Nephron progenitor cell (in vitro differentiated cells): ENCODE measurements at places on chromosomes 12 and 14.

DNA sequence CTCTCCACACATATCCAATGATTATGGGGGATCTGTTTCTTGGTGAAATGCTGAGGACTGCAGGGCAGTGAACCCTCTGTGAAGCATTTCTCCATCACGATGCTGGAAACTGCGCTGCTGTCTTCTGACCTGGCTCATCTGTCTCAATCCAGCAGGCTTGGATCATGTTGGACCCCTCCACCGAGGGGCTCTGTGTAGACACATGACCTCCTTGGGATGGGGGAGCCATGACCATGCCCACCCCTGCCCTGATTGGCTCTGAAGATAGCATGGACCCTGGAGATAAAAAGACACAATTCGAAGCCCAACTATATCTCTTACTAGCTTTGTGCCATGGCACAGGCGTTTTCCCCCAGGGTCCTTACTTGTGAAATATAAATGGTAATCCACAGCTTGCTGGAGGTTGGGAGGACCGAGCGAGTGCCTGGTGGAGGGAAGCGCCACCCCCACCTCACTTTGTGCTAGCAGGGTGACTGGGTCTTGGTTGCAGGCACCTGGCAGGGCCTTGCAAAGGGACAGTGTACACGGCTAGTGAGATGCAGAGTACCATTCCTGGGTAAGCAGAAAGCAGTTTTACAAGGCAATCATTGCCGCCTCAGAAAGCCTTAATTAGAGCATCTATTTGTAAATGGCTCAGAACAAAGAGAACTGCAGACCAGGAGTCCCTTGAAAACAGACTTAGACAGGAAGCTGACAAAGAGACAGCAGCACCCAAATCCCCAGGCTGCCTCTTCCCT lies 2.4 kb upstream of the KRT83 start:
- no peak for DNase-seq

DNA sequence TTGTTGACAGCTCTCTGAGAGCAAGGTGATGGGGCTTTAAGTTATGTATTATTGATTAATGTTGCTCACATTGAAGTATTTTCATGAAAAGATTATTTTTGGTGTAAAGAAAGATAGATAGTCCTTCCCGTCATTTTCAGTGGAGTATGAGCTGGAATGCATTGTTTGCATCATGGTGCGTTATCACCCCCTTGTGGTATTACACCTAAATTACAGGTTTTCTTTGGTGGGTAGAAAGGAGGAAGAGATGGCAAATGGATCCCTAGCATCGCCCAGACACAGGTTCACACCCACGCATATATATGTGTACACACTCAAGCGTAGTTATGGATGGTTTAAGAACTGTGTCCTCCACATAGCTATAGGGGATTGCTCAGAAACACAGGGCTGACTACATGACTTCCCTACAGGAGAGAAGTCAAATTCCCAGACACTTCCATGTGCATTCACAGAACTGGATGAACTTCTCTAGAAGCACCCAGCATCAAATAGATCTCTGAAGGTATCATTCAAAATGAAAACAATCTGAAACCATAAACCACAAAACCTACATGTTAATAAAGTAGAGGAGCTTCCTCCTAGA lies 14.4 kb upstream of the SERPINA10 start:
- DNase-seq, result no peak

DNA sequence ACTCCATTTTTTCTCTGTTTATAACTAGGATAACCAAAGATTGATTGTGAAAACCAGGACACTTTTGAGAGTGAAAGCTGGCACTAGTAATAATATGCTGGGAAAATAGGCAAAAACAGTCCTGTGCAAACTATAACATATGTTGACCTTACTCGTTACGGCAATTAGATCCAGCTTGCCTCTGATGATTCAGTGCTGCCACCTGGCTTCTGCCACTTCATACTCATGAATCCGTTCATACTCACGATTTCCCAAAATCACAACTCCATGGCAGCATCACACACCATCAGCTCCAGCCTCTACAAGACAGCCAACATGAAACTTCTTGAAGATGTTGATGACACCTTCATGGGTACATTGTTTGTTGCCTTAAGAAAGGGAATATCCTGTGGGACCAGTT lies 49.1 kb upstream of the CAND1 start:
- DNase-seq, result no peak

DNA sequence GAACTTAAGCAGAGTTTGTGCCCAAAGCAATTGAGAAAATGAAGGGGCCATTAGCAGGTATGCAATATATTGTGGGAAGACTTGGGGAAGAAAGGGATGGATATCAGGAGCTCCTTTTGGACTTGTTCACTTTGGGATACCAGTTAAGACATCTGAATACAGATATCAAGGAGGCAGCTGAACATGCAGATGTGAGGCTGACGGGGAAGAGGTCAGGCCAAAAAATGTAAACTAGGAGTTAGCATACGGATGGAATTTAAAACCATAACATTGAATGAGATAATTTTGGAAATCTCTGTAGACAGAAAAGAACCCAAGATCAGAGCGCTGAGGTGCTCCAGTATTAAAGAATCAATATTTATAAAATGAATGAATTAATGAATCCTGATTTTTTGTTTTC lies 53.4 kb downstream of the OSBPL8 start:
- DNase-seq, result no peak

GRCh38 chr14:82420871-82421270 lies 887.2 kb upstream of the SEL1L start:
- no peak for DNase-seq

DNA sequence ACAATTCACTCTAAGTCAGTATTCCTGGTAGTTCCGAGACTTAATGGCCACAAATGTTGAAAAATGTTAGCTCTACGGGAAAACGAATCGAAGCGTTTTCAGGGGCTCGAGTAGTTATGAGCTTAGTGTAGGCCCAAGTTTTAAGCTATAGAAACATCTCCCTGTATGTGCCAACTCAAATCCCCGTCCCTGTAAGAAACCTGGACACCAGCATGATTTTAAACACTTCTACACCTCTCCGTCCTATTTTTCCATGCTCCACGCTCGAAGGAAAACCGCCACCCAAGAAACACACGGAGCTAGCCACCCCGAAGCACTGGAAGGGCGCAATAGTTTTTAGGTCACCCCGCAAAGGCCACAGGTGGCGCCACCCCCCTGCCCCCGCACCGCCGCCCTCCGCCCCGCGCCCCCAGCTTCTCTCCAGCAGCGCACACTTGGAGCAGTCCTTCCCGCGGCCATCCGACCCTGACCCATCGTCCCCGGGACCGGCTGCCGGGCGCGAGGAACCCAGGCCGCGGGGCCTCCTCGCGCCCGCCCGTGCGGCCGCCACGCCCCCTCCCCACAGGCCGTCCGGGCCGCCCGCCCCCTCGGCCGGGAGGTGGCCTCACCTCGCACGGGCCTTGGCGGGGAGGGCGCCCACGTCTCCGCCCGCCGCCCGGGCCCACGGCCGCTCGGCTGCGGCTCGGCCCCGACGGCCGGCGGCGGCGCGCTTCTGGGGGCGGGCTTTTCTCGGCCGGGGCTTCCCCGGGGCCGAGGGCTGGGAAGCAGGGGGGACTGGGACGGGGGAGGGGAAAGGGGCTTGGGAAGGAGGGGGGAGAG lies 522 bp downstream of the R3HDM2 start:
- peak; percentile 78 for DNase-seq

DNA sequence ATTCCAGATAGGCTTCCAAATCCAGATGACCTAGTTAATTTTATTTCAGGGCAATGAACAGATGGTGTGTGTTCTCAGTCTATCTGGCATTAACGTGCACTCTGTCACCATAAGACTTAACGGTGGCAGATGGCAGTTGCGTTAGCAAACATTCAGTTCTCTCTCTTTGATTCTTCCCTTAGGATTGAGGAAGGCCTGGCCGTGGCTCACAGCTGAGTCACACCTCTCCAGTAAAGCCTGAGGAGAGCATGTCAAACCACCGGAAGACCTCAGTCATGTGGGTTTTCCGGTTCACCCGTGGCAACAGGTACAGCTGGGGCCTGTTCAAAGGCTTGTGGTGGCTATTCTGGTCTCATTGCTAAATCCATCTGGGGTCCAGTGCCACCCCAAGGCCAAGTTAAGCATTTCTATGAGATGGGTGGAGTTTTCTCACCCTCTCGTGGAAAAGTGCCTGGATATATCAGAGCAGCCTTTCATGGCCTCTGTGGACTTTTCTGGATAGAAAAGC lies 545.1 kb upstream of the ATP2B1 start:
- DNase-seq, result peak; percentile 4

DNA sequence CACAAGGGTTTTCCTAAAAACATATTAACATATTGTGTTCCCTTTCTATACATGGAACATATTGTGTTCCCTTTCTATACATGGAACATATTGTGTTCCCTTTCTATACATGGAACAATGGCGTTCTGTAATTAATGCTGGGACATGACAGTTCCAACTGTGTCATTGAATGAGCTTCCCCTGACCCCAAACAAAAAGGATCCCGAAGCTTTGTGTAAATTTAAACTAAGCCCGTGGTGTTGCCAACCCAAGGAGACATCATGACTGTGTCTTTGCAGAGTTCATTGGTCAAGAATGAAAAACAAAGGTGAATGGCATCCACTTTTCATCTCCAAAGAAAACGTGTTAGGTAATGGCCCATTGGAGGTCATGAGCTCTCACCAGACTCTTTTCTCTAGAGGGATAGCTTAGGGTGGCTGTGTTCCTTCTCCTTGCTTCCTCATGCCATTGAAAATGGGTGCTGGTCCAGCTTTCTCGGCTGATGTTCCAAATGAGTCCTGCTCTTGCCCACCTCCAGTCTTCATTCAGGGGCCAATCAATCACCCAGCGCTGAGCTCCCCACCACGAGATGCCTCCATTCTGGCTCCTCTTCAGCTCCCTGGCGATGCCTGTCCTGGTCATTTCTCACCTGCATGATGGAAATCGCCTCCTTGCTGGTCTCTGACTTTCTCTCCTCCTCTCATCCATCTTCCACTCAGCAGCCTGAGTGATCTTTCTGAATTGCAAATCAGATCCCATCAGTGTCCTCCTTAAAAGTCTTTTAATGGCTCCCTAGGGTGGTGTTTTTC lies 156.1 kb downstream of the VRK1 start:
- no peak for DNase-seq

DNA sequence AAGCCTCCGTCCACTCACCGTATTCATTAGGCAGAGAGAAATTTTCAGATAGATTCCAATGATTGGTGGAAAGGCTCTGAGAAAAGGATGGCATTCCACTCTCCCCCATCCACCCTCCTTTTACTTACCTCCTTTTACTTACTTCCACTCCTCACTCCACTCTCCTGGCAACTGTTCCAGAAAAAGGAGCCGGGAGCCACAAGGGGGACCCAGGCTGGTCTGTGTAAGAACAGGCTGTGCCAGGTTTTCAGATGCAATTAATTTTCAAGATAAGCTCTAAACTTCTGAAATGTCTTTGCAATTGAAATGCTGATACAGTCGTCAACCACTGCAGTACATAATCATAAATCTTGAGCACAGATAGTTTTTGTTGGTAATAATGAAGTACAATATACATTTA lies 248.8 kb downstream of the ANO6 start:
- no peak for DNase-seq

DNA sequence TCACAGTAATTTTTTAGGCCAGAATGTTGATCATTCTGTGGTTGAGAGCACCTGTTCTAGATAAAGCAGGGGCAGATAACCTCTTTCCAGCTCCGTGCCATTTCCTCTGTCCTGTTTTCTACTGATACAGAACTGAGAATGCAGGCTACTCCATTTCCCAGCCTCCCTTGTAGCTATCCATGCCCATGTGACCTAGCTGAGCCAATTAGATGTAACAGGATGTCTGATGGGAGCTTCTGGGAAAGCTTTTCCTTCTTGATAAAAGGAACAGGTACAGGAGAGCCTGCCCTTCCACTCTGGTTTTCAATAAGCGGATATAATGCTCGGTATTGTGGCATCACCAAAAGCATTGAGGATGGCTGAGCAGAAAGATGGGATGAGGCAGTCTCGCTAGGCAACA lies 54.2 kb downstream of the LRRC74A start:
- DNase-seq, result no peak
